ENCODE measurements at places on chromosomes 4 and X.

- DNase-seq, result no peak
These were observed 50.0 kb downstream of the AMMECR1 start for GRCh38 chrX:110267874-110268273.

DNA sequence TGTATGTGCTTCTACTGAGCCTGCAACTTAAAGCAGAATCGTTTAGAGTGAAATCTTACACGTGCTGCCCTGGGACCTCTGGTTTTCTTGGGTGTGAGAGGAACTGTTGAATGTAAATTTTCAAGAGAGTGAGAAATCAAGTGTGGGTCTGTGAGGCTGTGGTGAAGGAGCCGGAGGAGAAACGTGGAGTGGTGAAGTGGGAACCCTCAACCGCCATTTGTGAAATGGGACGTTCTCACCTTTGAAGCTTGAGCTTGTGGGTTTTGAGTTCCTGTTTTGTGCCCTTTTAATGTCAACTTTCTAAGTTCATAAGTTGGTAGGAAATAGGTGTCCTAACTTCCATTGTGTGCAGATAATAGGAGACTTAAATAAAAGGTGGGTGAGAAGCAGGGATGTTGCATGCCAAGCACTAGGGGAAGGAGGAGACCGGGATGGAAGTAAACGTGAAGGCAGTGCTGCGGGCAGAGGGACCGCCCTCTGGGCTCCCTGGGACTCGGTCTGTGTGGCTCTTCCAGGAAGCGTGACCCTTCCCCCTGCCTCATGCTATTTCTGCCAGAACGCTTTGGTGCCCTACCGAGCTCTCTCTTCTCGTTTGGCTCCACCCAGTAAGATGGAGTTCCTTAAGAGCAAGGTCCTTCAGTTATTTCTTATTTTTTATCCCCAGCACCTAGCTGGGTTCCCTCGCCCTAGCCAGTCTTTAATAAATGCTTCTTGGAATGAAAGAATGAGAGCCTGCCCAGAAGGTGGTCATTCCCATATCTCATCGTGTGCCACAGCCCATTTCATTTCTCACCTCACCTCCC, 56.0 kb downstream of the TMEM131L start:
- DNase-seq, result no peak

- DNase-seq, result no peak
These were observed 1.7 kb downstream of the TSPAN7 start for GRCh38 chrX:38563030-38563429.

- no peak for DNase-seq
These were observed 599.1 kb upstream of the GRIA3 start for GRCh38 chrX:122584981-122585380.

DNA sequence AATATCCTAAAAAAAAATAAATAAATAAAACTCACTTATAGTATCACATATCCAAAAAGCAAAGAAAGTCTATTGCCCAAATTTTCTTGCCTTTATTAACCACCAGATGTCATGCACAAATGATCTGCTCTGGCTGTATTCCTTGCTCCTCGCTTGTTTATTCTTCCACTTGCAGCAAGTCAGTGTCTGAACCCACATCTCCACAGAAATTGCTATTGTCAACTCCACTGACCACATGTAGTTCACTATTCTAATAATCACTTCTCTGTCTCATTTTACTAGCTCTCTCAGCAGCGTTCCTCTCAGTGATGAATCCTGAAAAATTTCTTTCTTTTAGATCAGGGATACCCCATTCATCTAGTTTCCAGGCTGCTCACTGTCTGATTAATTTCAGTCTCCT, 29.3 kb upstream of the CXXC4 start:
- no peak for DNase-seq

DNA sequence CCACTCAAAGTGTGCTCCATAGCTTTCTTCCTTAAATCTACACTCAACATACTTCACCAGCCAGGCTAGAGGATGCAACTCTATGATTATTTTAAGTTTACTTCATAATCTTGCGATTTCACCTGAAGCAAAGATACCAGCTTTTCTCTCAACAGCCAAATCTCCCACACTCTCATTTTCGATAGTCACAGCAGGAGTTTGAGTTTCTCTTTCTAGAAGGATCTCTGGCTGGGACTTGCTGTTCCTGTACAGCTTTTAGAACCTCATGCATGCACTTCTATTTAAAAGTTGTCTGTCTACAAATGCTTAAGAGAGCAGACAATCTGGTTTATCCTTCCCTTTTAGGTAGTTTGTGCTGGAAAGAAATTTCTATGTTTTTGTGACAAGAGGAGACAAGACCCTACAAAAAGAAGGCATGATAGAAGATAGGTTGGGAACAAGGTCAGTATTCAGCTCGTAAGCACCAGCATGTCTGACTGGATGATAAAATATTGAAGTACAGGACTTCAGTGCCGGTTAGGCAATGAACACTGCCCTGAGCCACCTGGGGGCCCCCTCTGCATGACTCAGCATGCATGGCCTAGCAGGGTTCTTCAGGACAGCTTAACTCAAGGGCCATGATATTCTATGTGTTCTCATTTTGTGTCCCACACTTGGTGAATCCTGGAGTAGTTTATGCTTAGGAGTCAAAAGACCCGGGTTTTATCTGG, 65.6 kb downstream of the ATXN3L start:
- DNase-seq, result no peak

DNA sequence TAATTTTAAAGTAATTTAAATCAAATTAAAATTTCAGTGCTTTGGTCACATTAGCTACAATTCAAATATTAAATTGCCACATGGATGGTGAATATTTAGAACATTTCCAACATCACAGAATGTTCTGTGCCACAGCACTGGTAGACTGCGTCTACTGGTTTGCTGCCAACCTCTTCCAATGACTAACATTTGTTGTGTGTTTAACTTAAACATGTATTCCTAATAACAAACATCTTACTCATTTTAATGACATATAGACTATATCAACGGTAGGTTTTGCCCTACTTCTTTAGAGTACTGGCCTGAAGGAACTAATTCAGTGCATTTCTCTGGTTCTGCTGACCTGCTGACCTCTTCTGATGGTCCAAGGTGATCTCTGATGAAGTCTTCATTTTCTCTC, 157.6 kb downstream of the DCK start:
- no peak for DNase-seq

GRCh38 chrX:38989076-38989475, 187.8 kb downstream of the MID1IP1 start:
- no peak for DNase-seq
